ENCODE measurements at places on chromosomes 11 and 22. TPM values are rescaled to one million over a fixed set of nuclear protein-coding genes. Genes with fewer than 3 reads are reported as not detected.

Gene PDGFB
- 0.32 TPM for total RNA-seq

Gene LAMTOR1
- total RNA-seq: 87.4 TPM

Gene FOLR3
- 0.78 TPM for total RNA-seq

Gene HEPHL1
- not detected for total RNA-seq

Gene TPP1
- total RNA-seq: 100 TPM

Gene MGAT3
- total RNA-seq: 0.13 TPM

Gene C11orf91
- total RNA-seq: not detected

Gene GAL
- total RNA-seq: not detected

Gene TRPM5
- total RNA-seq: not detected

Gene TCF20
- 30.8 TPM for total RNA-seq

Gene LYVE1
- total RNA-seq: 8.3 TPM

Gene PNPLA5
- total RNA-seq: 0.13 TPM

Gene KBTBD3
- 11.1 TPM for total RNA-seq

Gene SCGB2A2
- not detected for total RNA-seq

Gene SAA1
- 0.32 TPM for total RNA-seq

Gene EXPH5
- total RNA-seq: 10.8 TPM

Gene OR51B4
- total RNA-seq: not detected

Gene OR52A1
- total RNA-seq: not detected
